ENCODE measurements at places on chromosomes 5 and 9. TPM values are rescaled to one million over a fixed set of nuclear protein-coding genes. Genes with fewer than 3 reads are reported as not detected.

Gene ZNF879
- 8.0 TPM for total RNA-seq

Gene KCNV2
- total RNA-seq = not detected

Gene PTGES
- total RNA-seq = 2.1 TPM

Gene GHR
- total RNA-seq = 10.9 TPM

Gene PCDHGB7
- total RNA-seq = 12.4 TPM

Gene ZNG1E
- 84.6 TPM for total RNA-seq

Gene OR1J2
- not detected for total RNA-seq

Gene DNAH5
- total RNA-seq = 2.9 TPM

Gene SHC3
- 1.3 TPM for total RNA-seq

Gene CCDC180
- total RNA-seq = 5.2 TPM

Gene HEMGN
- total RNA-seq = not detected

Gene SURF2
- total RNA-seq = 29.2 TPM

Gene SNCB
- total RNA-seq = not detected

Gene SOWAHA
- total RNA-seq = 3.7 TPM

Gene CBY3
- 0.67 TPM for total RNA-seq

Gene HTR4
- total RNA-seq = not detected

Gene CDH9
- total RNA-seq = not detected

Gene IFNA13
- not detected for total RNA-seq

Gene GABRA1
- not detected for total RNA-seq

Gene GDF9
- 0.33 TPM for total RNA-seq

Gene GBGT1
- total RNA-seq = 23.5 TPM

Gene TMEM232
- 26.8 TPM for total RNA-seq

Gene EPB41L4A
- 44.2 TPM for total RNA-seq

Gene MYOT
- 11.7 TPM for total RNA-seq

Gene SAPCD2
- 0.78 TPM for total RNA-seq

Gene SHISAL2B
- not detected for total RNA-seq

Gene PCDHA11
- 4.2 TPM for total RNA-seq

Gene RAB3C
- 0.40 TPM for total RNA-seq

Gene OR1Q1
- total RNA-seq = not detected

Gene IL7R
- total RNA-seq = 29.0 TPM

Gene PDGFRB
- 47.3 TPM for total RNA-seq

Gene CHSY3
- total RNA-seq = 3.2 TPM

Gene PBX3
- 70.7 TPM for total RNA-seq

Gene ROPN1L
- total RNA-seq = not detected

Gene ANKRD34B
- total RNA-seq = not detected

Gene PHF19
- total RNA-seq = 10.8 TPM

Gene DMRTA1
- 4.6 TPM for total RNA-seq

Gene FYB1
- 2.4 TPM for total RNA-seq

Gene IRX2
- 7.3 TPM for total RNA-seq

Gene CMBL
- total RNA-seq = 32.0 TPM

Gene TYRP1
- not detected for total RNA-seq

Gene LIFR
- total RNA-seq = 446 TPM

Gene KIF24
- total RNA-seq = 5.7 TPM

Gene CNTNAP3
- total RNA-seq = 11.5 TPM

Gene GPR150
- total RNA-seq = 0.42 TPM

Gene BTNL3
- total RNA-seq = not detected

Gene INSL4
- not detected for total RNA-seq

Gene POU5F2
- 9.4 TPM for total RNA-seq

Gene MORN5
- not detected for total RNA-seq

Gene FCN2
- total RNA-seq = not detected

Gene BARHL1
- total RNA-seq = not detected

Gene CARD6
- 23.7 TPM for total RNA-seq

Gene CCDC192
- 1.3 TPM for total RNA-seq

Gene MAPKAP1
- 112 TPM for total RNA-seq

Gene MACIR
- 17.2 TPM for total RNA-seq

Gene CAMK4
- total RNA-seq = 2.5 TPM

Gene RANBP3L
- total RNA-seq = 9.4 TPM

Gene PTGS1
- 3.1 TPM for total RNA-seq

Gene ECM2
- 10.6 TPM for total RNA-seq

Measured in thyroid gland (tissue), 4 donors.